ENCODE measurements at places on chromosomes 5 and 9. TPM values are rescaled to one million over a fixed set of nuclear protein-coding genes. Genes with fewer than 3 reads are reported as not detected.

DNA sequence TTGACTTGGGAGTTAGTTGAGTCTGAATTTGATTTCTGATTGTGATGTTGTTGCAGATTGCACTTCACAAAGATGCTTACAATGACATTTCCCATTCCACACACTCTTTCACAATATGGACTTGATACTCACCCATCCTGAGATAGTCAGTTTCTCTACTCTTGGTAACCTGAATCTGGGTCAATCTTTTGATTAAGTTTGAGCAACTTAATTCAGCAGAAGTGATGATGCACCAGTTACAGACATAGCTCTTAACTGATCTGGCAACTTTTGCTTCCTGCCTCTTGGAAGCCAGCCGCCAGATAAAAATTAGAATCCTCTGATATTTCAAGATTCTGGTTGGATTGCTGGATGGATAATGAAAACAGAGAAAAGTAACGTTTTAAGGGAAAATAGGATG, 79.7 kb upstream of the OSMR start:
- no peak for DNase-seq

Gene SV2C
- total RNA-seq = 0.24 TPM

Gene FIBCD1
- 7.9 TPM for total RNA-seq

- DNase-seq = peak; percentile 43
Measured at GRCh38 chr9:134040781-134041648, 15.7 kb downstream of the BRD3OS start.

DNA sequence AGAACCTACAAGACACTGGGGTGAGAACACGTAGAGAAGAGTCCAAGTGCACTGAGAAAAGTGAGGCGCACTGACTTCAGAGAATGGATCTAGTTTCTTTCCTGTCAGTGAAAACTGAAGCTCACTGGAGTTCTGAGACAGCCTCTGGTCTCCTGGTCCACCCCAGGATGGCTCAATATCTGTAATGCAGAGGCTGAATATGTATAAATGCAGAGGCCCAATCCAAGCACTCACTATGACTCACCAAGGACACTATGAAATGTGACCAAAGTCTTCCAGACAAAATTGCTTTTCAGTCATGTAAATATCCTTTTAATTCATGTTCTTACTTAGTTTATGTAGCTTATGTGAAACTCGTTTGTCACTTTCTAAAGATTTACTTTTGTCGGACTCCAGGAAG, 53.8 kb downstream of the NFIB start:
- no peak for DNase-seq

Gene GNA14
- total RNA-seq = 12.3 TPM

GRCh38 chr5:35476036-35476435, 141.6 kb upstream of the SPEF2 start:
- no peak for DNase-seq

- no peak for DNase-seq
Measured at GRCh38 chr9:16709924-16710323, 160.5 kb downstream of the BNC2 start.

Gene SPATA31E1
- total RNA-seq = not detected

Gene F12
- 9.0 TPM for total RNA-seq

DNA sequence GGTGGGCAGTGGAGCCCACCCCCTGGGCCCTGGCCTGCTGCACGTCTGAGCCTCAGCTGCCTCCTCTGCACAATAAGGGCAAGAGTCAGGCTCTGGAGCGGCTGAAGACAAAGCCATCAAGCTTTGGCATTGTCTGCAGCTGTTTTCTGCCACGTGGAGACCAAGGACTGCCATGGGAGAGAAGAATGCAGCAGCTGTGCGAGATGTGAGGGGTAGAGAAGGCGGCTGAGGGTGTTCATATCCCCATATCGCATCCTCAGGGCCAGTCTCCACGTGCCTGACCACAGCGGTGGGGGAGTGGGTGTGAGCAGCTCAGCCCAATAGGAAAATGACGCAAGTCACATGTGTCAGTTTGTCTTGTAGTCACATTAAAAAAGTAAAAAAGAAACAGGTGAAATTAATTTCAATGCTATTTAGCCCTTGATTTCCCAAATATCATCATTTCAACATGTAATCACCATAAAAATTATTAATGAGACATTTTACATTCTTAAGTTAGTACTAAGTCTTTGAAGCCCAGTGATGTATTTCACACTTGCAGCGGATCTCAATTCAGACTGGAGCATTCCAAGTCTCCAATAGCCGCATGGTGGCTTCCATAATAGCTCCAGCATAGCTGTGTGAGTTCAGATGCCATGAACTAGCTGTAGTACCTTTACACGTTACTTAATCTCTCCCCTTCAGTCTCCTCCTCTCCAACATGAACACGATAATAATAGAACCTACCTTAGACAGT, 6.6 kb downstream of the C1QTNF2 start:
- DNase-seq = no peak

Gene F2RL1
- 174 TPM for total RNA-seq

DNA sequence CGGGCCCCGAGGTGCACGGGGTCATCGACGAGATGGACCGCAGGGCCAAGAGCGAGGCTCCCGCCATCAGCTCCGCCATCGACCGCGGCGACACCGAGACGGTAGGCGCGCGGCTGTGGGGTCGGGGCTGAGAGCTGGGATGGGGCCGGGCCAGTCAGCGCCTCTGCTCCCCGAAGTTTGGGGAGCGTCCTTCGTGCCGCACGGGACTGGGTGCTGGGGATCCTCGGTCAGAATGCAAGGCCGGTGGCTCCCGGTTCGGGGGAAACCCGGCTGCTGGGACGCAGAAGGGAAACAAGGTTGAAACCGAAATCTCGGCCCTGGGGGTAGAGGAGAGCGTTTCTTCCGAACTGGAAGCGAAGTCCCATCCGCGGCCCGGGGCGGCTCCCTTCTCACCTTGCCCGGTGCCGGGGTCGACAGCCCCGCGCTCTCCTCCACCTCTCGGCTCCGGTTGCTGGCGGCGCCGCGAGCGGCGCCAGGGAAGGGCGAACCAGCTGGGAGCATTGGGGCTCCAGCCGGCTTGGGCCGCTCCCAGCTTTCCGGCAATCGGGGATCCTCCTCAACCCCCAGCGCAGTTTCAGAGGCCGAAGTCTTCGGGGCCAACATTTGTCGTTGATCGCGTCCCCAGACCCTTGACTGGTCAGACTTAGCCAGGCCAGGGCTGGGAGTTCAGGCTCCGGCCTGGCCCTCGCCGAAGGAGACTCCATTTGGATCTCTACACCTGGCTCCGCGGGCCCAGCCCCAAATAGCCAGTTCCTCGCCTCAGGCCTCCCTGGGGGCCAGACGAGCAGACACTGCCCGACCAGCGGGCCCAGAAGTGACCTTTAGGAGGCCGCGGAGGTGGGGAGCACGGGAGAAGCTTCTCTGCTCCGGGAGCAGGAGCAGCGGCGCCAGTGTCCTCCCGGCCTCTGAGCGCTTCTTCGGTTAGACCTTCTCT, 1.1 kb downstream of the LHX2 start:
- no peak for DNase-seq

Gene SEMA6A
- 100 TPM for total RNA-seq

Gene ZNF474
- total RNA-seq = not detected

- peak; percentile 24 for DNase-seq
Measured at GRCh38 chr5:142600611-142601358, 85.1 kb downstream of the FGF1 start.

Gene PCDHGA3
- 0.39 TPM for total RNA-seq

GRCh38 chr9:87594194-87594593, 96.5 kb downstream of the DAPK1 start:
- DNase-seq = no peak

GRCh38 chr5:87755360-87755759, 342.6 kb upstream of the CCNH start:
- no peak for DNase-seq

GRCh38 chr5:173745123-173745522, 128.7 kb upstream of the BOD1 start:
- peak; percentile 59 for DNase-seq

GRCh38 chr9:24044576-24044975, 218.5 kb upstream of the ELAVL2 start:
- DNase-seq = no peak

Gene INSL4
- total RNA-seq = not detected

DNA sequence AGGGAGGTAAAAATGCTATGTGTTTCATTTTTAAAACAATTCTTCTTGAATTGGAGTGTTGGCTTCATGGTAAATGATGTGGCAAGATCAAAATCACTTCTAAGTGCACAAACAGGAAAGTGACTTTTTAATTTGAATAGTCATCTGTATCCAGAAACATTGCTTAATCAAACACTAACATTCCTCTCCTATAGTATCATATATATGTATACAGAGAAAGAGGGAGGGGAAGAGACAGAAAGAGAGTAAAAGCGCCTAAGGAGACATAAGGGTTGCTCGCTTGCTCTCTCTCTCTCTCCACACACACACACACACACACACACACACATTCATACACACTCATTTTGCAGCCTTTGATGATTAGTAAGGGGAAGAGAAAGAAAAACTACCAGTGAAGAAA, 95.4 kb upstream of the PRDM9 start:
- no peak for DNase-seq

Gene TAF11L5
- not detected for total RNA-seq

Gene MYOZ3
- 1.1 TPM for total RNA-seq

DNA sequence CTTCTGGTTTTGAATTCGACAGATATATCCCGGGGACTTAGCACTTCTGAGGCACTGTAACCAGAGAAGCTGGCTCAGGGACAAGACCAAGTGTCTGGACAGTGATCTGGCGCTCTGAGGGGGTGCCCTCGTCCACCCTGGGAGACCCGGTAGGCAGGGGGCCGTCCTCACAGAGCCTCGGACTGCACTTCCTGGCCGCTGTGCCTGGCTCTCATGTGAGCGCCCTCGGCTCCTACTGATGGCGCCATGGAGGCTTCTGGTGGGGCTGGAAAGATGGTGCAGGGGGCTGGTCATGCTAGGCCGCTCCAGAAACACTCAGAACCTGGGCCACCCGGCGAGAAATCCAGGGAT, 18.8 kb upstream of the SLC6A3 start:
- DNase-seq = no peak

GRCh38 chr5:16863469-16863946, 72.6 kb downstream of the MYO10 start:
- no peak for DNase-seq

Gene PCDHGB3
- total RNA-seq = 1.5 TPM
